ENCODE measurements at places on chromosomes 1 and 21. TPM values are rescaled to one million over a fixed set of nuclear protein-coding genes. Genes with fewer than 3 reads are reported as not detected.

Gene GUCA2B
- total RNA-seq: not detected

Gene SLC44A5
- 0.03 TPM for total RNA-seq

Gene ATF3
- 34.1 TPM for total RNA-seq

Gene CD1C
- total RNA-seq: not detected

Gene FAM151A
- total RNA-seq: 0.14 TPM

All from A549 treated with GW870086 at 1 μM for 4 hours (cell line).